ENCODE measurements at places on chromosomes 7 and 10.

DNA sequence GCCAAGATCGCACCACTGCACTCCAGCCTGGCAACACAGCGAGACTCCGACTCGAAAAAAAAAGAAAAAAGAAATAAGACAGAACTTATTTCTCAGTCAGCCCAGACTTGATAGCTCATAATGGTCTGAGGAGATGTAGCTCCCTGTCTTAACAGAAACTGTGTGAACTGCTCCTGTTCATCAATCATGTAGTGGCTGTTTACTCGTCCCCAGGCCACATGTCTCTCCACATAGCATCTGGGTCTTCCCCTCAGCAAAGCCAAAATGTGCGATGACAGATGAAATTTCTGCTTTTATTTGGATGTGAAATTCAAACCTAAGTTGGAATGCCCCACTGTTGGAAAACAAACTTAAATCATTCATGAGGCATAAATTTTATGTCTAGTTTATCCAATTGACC lies 219.0 kb downstream of the CACNA2D1 start:
- no peak for DNase-seq

- no peak for DNase-seq
These were observed 200.6 kb downstream of the PTPRN2 start for GRCh38 chr7:158386866-158387545.

DNA sequence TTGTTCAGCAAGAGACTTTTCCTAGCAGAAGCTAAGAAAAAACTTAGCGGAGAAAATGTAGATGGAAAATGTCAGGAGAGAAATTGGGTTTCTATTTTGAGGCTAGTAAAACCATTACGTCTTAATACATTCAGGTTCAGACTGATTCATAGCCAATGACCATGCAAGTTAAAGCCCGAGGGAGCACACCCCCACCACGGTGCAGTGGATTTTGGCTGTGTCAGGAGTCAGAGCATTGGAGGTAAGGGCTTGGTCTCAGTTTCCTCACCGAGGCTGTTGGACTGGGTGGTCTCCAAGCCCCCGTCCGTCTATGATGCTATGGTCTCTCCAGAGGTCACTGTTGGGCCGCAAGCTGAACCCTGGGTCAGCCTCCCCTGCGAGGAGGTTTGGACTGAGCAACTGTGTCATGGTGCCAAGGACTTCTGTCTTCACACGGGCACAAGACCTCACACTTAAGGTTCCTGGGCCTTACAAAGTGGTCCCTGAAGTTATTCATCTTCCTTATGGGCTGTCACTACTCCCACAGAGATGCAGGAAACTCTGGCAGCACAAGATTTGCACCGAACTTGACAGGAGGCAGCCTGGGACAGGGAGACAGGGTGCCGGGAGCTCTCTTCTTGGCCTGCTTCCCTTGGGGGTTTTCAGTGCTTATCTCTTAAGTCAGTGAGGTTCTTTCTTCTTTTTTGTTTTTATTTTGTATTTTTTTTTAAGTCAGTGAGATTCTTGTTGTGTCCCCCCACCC lies 186.8 kb downstream of the PHTF2 start:
- DNase-seq, result no peak

- no peak for DNase-seq
These were observed 308.3 kb upstream of the KAT6B start for GRCh38 chr10:74518061-74518460.

- DNase-seq, result no peak
These were observed 30.3 kb upstream of the KEL start for GRCh38 chr7:142992427-142992826.
